Activated T-helper 2 cell treated with anti-CD3 and anti-CD28 coated beads, Interferon-gamma antibody, Interleukin-2, Interleukin-4, amounts not matched to agents 10 μg/mL and 5 μg/mL and 100 μg/mL, durations not matched to agents 14 hours and 24 hours and 36 hours (primary cell): ENCODE measurements at places on chromosomes 2 and 18. TPM values are rescaled to one million over a fixed set of nuclear protein-coding genes. Genes with fewer than 3 reads are reported as not detected.

GRCh38 chr2:64700133-64700809 lies 46.6 kb upstream of the SERTAD2 start:
- DNase-seq, result no peak

- no peak for DNase-seq
Measured at GRCh38 chr2:127582863-127583861, 47.7 kb downstream of the MYO7B start.

DNA sequence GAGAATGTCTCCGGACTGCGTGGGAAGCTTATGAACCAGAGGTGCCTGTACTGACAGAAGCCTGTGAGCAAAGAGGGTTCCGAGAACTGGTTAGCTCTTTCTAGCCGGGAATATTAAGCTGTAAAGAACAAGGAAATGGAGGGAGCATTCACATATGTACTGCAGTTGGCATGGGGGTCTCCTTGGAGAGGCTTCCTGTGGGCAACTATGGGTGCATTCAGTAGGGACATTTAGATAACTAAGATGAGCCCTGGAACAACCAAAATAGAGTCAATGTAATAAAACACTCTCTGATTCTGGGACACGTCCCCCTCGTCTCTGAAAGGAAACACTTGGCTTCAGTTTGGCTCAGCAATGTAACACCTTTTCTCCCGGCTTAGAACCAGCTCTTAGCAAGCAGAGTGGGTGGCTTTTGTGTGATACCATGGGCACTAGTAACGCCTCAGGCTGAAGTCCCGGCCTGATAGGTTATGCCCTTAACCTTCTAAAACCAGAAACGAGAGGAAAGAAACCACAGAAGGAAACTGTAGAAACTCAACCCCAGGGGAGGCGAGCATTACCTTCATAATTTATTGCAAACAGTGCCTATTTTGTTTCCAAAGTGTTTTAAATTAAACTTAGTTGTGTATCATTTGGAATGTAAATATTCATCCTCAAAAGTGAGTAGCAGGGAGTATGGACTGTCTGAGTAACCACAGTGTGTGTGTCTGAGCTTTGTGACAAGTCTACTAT lies 48.8 kb upstream of the LPIN2 start:
- DNase-seq, result peak; percentile 43

The ALLC gene
- not detected in 2 replicates for total RNA-seq

The TEX44 gene
- not detected in 2 replicates for total RNA-seq

The C2orf78 gene
- not detected in 2 replicates for total RNA-seq

The CHRND gene
- not detected in 2 replicates for total RNA-seq
